Cortex of kidney (tissue), 1 donor: ENCODE measurements at places on chromosomes 1 and 21.

DNA sequence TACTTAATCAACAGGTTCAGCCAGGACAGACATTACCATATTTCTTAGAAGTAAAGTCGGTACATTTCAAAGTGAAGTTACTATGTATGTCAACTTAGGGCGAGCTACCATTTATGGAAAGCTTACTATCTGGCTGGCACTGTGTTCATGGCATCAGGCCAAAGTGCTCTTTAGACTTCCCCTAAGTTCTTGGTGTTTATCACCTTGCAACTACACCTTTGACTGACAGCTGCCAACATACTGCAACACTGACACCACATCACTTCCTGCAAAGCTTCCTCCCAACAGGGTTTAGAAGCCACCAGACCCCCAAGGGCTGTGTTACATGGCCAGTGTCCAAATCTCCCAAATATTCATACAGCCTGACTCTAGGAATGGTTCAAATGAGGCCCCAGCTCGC lies 61.0 kb downstream of the TIAM1 start:
- no peak for DNase-seq

DNA sequence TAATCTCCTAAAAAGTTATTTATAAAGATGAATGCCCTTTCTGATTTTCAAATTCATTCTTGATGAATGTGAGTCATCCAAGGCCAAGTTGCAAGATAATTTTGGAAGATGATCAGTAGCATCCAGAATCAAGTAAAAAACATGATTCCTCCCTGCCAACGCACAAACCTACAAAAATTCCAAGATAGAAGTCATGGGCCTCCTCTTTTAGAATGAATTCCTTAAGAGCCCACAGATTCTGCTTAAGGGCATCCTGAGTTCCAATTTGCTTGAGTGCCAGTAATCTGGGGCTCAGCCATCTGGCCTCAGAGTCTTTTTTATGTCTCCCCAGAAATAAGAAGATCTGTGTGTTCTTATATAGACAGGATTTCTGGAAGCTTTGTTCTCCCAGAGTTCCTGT lies 23.2 kb upstream of the SPATA6 start:
- no peak for DNase-seq

- DNase-seq = no peak
These were observed 72.2 kb downstream of the C21orf91 start for GRCh38 chr21:17746920-17747319.

DNA sequence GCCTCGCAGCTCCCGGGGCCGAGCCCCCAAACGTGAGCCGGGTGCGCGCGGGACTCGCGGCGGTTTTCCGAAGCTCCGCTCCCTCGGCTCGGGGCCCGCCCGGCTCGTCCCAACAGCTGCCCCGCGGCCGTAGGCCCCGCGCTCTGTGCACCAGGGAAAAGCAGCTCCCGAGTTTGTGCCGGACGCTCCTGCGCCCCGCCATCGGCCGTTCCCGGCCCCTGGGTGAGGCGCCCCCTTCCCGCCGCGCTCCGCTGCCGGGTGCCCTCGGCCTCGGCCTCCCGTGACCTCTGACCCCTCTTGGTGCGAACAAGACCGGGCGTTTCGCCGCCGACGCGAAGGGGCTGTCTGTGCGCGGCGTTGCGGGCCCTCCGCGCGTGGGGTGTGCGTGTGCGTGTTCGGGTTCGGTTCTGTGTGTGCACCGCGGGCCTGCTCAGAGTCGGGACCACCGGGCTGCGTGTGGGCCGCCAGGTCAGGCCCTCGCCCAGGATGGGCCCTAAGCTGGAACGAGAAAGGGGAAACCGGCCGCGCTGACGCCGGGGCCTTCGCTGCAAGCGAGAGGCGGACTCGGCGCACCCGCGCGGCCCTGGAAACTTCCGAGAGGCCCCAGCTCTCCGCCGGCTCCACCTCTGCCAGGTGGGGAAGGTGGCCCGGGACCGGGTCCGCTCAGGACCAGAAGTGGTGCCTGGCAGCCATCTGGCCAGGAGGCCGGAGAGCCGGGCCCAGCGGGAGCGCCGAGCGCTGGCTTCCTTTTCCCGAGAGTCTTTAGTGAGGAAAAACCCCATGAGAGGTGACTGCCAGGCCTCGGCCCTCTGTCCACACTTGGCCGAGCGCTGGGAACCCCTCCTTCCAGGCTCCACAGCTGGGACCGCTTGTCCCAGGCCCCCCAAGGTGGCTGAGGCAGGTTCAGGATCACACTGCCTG lies 1.9 kb downstream of the PRDM16 start:
- DNase-seq = no peak
